ENCODE measurements at places on chromosomes 11 and 22.

DNA sequence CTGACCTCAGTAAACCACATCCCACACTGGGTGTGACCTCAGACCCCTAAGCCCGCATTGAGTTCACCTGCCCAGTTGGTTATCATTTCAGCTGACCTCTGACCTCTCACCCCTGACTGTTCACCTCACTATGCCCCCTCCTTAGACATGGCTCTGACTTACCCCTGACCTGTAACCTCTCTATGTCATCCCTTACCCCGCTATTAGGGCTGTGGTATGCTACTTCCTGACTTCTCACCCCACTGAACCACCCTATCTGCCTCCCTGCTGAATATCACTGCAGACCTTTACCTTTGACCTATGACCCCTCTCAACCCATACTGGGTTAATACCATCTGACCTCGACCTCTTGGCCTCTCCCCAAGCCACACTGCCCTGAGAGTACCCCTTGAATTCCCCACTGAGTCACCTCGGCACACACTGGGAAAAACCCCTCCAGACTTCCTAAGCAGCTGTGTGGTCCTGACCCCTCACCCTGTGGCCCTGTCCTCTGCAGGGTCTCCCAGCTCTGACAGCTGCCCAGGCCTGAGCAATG lies 8.3 kb downstream of the PLCB3 start:
- no peak for DNase-seq
- no peaks in the 10 kb centered on the region for H3K4me1 ChIP-seq
- peaks cover 11% of the 10 kb centered on the region for H3K36me3 ChIP-seq
- H3K27ac ChIP-seq, result no peak overlapping the region

GRCh38 chr22:11307998-11308397 lies 4220.0 kb upstream of the OR11H1 start:
- H3K27ac ChIP-seq, result no peak overlapping the region
- no peaks in the 10 kb centered on the region for H3K4me1 ChIP-seq
- no peaks in the 10 kb centered on the region for H3K27me3 ChIP-seq
- DNase-seq, result no peak
- H3K36me3 ChIP-seq, result no peaks in the 10 kb centered on the region

DNA sequence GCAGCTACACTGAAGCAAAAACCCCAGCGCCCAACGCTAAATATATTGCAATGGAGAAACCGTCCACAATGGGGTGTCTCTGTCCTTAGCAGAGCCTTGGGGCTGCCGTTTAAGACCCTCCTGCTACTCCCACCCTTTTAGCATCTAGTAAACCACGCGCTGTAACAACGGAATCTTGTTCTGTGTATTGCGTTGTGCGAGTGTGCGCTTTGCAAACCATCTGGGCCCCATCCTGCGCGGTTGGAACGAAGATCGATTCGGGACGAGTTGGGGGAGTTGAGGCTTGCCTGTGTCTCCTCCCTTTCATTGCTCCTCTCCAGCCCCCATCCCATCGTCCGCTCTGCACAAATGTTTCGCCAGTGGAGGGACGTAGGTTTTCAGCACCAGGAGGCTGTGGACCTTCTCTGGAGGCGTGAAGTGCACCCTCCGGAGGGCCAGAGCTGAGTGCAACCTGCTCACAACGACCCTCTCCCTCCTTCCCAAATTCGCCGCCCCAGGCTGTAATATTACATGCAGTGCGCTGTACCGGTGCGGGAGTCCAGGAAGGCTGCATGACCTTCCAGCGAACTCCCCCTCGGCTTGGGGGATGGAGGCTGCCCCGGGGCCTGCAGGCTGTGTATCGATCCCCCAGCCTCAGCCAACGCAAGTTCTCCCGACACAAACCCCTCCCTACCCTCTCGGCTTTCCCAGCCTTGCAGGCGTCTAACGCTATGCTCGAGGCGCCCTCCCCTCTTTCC lies 1.6 kb upstream of the KMT2A start:
- no peaks in the 10 kb centered on the region for H3K27me3 ChIP-seq
- no peaks in the 10 kb centered on the region for H3K4me1 ChIP-seq
- no peaks in the 10 kb centered on the region for H3K36me3 ChIP-seq

DNA sequence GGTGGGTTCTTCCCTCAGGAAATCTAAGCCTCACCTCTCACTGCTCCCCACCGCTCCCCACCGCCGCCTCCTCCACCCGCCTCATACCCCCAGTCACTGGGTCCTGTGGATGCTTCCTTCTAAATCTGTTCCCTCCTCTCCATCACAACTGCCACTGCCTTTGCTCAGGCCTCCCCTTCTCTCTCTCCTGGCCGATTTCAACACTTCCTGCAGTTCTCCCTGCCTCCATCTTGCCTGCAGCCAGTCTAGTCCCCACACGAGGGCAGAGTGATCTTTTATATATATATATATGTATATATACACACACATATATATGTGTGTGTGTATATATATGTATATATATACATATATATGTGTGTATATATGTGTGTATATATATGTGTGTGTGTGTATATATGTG lies 27.8 kb downstream of the CREB3L1 start:
- no peak overlapping the region for H3K4me3 ChIP-seq
- H3K27me3 ChIP-seq, result no peaks in the 10 kb centered on the region

DNA sequence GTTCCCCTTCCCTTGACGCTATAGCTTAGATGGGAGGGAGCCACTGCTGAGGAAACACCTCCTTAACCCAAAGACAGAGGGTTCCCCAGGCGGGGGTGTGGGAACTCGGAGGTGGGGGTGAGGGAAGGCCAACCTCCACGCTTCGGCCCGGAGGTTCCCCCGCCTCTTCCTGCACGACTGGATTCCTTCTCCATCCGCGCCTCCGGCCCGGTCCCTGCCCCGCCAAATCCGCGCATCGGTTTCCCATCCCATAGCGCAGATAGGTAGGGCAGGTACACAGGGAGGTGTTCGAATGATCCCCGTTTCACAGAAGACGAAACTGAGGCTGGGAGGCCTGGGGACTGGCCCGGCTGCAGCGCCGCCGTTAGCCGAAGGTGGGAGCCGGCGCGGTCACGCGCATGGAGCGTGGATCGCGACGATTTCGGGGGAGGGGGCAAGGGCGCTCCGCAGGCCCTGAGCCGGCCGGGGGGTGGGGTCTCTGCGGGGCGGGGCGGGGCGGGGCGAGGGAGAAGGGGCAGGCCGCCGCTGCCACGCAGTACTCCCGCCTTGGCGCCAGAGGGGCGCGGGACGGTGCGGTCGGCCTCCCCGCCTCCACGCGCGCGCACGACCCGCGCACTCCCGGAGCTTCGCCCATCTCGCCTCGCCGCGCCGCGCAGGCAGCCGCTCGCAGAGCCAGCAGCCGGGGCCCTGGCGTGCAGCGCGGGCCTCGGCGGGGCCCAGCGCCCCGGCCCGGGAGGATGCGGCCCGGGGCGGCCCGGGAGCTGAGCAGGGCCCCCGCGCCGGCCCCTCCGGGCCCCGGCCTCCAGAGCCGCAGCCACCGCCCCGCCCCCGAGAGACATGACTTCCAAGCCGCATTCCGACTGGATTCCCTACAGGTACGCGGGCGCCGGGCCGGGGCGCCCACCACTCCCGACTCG lies at the start of gene TUB:
Gene TUB (plus strand): TSS at position 538 of the 917 bp plus-strand sequence. CDS start 300 bp downstream, at position 838.
- H3K27me3 ChIP-seq, result no peaks in the 10 kb centered on the region
- H3K36me3 ChIP-seq, result no peaks in the 10 kb centered on the region
- DNase-seq, result peak; percentile 77
- H3K4me1 ChIP-seq, result no peaks in the 10 kb centered on the region

DNA sequence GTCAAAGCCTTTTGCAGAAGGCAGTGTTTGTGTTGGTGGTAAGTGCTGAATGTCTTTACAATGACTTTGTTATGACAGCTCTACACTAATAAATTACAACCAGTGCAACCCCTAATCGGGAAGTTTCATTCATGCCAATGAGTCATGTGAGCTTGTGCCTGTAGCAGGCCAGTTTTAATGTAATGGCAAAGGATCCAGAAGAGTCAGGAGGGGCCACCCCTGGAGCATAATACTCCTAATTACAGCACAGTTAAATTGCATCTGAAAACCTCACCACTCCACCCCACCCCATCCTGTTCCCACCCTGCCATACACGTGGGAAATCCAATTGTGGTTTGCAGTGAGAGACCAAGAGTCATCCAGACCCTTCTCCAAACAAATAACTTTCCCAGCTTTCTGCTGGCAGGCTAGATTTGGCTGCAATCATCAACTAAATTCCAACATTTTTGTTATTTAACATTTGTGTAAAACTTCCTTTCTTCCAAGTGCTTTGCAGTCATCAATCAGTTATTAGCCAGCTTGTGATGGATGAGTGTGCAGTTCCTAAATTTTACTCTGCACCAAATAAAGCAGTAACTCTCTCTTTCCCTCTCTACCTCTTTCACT lies 277.3 kb upstream of the FAT3 start:
- peaks cover 1% of the 10 kb centered on the region for H3K4me1 ChIP-seq
- H3K36me3 ChIP-seq, result no peaks in the 10 kb centered on the region
- H3K4me3 ChIP-seq, result no peak overlapping the region
- H3K27ac ChIP-seq, result no peak overlapping the region
- peak; percentile 44 for DNase-seq
- H3K27me3 ChIP-seq, result no peaks in the 10 kb centered on the region

- H3K27ac ChIP-seq, result no peak overlapping the region
- no peaks in the 10 kb centered on the region for H3K36me3 ChIP-seq
- no peak overlapping the region for H3K4me3 ChIP-seq
These were observed 43.8 kb upstream of the PHF21B start for GRCh38 chr22:45053571-45053970.

GRCh38 chr11:128856241-128856640 lies 10.9 kb downstream of the KCNJ1 start:
- no peaks in the 10 kb centered on the region for H3K4me1 ChIP-seq
- H3K36me3 ChIP-seq, result no peaks in the 10 kb centered on the region
- H3K27me3 ChIP-seq, result no peaks in the 10 kb centered on the region

- H3K27ac ChIP-seq, result no peak overlapping the region
- no peaks in the 10 kb centered on the region for H3K36me3 ChIP-seq
- H3K27me3 ChIP-seq, result no peaks in the 10 kb centered on the region
These were observed 13.7 kb downstream of the TAGLN start for GRCh38 chr11:117212697-117213355.

- H3K4me1 ChIP-seq, result no peaks in the 10 kb centered on the region
- DNase-seq, result no peak
- H3K36me3 ChIP-seq, result no peaks in the 10 kb centered on the region
- H3K27ac ChIP-seq, result peak within 1 kb of the TSS; percentile 26
- no peaks in the 10 kb centered on the region for H3K27me3 ChIP-seq
These were observed at the start of gene RASD2 for GRCh38 chr22:35540595-35541253. Gene RASD2 (plus strand): TSS chr22:35540831. CDS start chr22:35546810, 5,979 bp downstream.

- H3K4me3 ChIP-seq, result no peak overlapping the region
- H3K4me1 ChIP-seq, result no peaks in the 10 kb centered on the region
- no peaks in the 10 kb centered on the region for H3K27me3 ChIP-seq
- no peak overlapping the region for H3K27ac ChIP-seq
These were observed 36.3 kb downstream of the ETS1 start for GRCh38 chr11:128551058-128551457.

GRCh38 chr22:33842006-33842354 lies 78.3 kb downstream of the LARGE1 start:
- no peaks in the 10 kb centered on the region for H3K36me3 ChIP-seq
- H3K27me3 ChIP-seq, result no peaks in the 10 kb centered on the region
- no peak overlapping the region for H3K27ac ChIP-seq
- DNase-seq, result no peak
- H3K4me1 ChIP-seq, result peaks cover 12% of the 10 kb centered on the region

GRCh38 chr11:12680246-12680939 lies 6.2 kb downstream of the TEAD1 start:
- peaks cover 5% of the 10 kb centered on the region for H3K4me1 ChIP-seq
- DNase-seq, result peak; percentile 84
- no peak overlapping the region for H3K4me3 ChIP-seq

- H3K27me3 ChIP-seq, result no peaks in the 10 kb centered on the region
- DNase-seq, result no peak
- no peak within 1 kb of the TSS for H3K27ac ChIP-seq
These were observed at the start of gene TSPAN18 for GRCh38 chr11:44726283-44727113. Gene TSPAN18 (plus strand): TSS chr11:44726962. CDS start chr11:44906417, 179,455 bp downstream.

- H3K27me3 ChIP-seq, result no peaks in the 10 kb centered on the region
- no peak for DNase-seq
- H3K4me3 ChIP-seq, result no peak overlapping the region
- no peaks in the 10 kb centered on the region for H3K36me3 ChIP-seq
- no peak overlapping the region for H3K27ac ChIP-seq
- H3K4me1 ChIP-seq, result no peaks in the 10 kb centered on the region
These were observed 15.7 kb upstream of the TYR start for GRCh38 chr11:89161949-89162348.

Data from aorta (tissue), 5 donors.